ENCODE measurements at places on chromosomes 13 and 19.
A peak's percentile ranks its signal among the peaks of the same experiment; 100 is the strongest.

DNA sequence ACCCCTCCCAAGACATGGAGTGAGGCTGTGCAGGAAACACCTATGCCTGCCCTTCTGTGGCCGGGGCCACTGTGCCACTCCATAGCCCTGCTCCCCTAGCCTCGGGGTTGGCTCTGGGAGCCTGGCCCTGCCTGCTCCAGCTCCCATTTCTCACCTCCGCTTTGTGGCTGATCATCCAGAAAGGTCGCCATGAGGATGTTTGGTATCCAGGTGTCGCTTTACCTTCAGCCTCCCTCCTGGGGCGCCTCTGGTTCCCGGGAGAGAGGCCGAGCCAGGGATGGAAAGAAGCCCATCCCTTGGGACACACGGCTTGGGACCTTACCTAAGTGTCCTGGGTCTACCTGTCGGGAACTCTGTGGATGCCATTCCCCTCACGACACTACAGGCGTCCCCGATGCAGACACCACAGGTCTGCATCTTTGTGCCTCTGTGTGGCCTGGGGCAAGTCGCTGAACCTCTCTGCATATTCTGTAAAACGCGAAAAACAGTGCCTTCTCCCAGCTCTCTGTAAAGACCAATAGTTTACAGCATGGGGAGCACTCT lies 3.4 kb upstream of the MCF2L start:
- DNase-seq = no peak
- H3K4me1 ChIP-seq = no peaks in the 10 kb centered on the region
- no peak overlapping the region for H3K4me3 ChIP-seq
- no peaks in the 10 kb centered on the region for H3K36me3 ChIP-seq
- H3K27me3 ChIP-seq = peaks cover 22% of the 10 kb centered on the region

DNA sequence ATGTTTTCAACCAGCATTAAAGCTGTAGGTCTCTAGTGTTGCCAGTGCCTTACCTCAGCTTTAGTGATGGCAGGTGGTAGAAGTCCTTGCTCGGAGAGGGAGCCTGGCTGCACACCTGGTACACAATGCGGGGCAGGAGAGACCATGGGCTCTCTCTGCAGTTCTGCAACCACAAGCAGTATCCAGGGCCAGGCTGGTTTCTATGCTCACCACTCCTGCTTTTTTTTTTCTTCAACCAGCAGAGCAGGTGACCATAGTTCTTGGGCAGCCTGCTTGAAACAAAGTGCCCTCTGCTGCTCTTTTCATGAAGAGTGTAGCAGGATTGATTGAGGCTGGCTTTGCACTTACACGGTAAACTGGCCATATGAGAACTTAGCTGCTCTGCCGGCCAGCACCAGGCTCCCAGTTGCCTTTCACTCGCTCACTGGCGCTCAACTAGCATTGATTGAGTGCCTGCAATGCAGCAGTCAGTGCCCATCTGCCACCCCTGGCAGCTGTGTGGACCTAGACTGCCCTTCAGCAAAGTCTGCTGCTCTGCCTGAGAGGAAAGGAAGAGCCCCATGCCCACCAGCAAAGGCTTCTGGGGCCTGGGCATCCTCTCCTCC lies 4.4 kb upstream of the CHAMP1 start:
- peaks cover 16% of the 10 kb centered on the region for H3K36me3 ChIP-seq
- H3K4me3 ChIP-seq = no peak overlapping the region
- H3K27me3 ChIP-seq = no peaks in the 10 kb centered on the region
- H3K27ac ChIP-seq = no peak overlapping the region
- H3K4me1 ChIP-seq = peaks cover 2% of the 10 kb centered on the region
- no peak for DNase-seq

GRCh38 chr19:8473648-8474476 lies 28.6 kb downstream of the PRAM1 start:
- peaks cover 56% of the 10 kb centered on the region for H3K4me1 ChIP-seq
- no peak overlapping the region for H3K27ac ChIP-seq

DNA sequence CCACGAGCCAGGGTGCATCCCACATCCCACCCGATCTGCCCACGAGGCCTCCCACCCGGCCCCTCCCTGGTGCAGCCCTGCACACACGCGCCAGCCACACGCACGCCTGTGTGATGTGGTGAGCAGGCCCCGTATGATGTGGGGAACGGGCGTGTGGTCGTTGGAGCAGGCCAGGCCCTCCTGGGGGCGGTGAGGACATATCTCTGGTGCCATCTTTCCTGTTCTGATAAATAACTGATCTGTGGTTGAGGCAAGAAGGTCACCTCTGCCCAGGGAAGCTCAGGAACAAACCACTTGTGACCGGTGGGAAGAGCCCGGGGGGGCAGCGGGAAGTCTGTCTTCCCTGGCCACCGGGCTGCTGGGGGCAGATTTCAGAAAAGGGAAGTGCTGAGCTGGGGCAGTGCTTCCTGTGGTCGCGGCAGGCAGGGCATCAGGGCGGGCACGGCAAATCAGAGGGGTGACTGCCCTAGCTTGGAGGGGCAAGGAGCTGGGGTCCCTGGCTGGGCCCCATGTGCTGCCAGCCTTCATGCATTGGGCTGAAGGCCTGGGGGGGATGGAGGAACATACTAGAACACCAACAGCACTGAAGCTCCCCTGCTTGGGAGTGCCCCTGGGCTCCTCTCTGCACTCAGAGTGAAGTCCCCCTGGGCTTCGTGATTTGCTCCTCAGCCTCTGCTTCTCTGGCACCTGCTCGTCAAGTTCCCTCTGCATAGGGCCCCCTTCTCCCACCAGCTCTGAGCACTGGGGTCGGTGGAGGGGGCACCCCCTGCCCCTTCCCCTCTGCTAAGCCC lies 35.2 kb upstream of the SLC7A10 start:
- DNase-seq = peak; percentile 46
- no peaks in the 10 kb centered on the region for H3K4me1 ChIP-seq
- no peaks in the 10 kb centered on the region for H3K27me3 ChIP-seq
- H3K4me3 ChIP-seq = no peak overlapping the region
- no peaks in the 10 kb centered on the region for H3K36me3 ChIP-seq
- no peak overlapping the region for H3K27ac ChIP-seq

GRCh38 chr13:91353494-91353893 lies 6.0 kb downstream of the MIR17HG start:
- H3K36me3 ChIP-seq = peaks cover 13% of the 10 kb centered on the region
- no peak overlapping the region for H3K27ac ChIP-seq

GRCh38 chr13:113622791-113623490 lies 35.1 kb downstream of the ATP4B start:
- peaks cover 5% of the 10 kb centered on the region for H3K36me3 ChIP-seq
- no peaks in the 10 kb centered on the region for H3K27me3 ChIP-seq
- DNase-seq = no peak
- no peak overlapping the region for H3K27ac ChIP-seq
- no peaks in the 10 kb centered on the region for H3K4me1 ChIP-seq
- no peak overlapping the region for H3K4me3 ChIP-seq

DNA sequence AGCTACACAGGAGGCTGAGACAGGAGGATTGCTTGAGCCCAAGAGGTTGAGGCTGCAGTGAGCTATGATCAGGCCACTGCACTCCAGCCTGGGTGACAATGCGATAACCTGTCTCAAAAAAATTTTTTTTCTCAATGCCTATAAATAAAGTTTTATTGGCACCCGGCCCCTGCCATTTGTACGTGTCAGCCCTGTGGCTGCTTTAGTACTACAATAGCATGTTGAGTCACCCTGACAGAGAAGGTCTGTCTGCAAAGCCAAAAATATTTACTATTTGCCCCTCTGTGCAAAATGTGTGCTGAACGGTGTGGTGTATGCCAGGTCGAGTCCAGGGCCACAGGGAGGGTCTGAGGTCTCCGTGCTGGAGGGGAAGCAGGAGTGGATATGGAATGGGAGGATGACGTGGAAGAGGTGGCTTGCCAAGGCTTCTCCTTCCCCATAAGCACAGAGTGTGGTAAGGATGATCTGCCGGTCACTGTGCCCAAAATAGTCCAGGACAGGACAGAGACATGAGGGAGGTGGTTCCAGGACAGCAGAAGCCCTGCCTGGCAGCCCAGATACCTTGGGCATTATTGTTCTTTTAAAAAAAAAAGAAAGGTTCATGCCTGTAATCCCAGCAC lies 10.0 kb downstream of the NMRK2 start:
- H3K36me3 ChIP-seq = no peaks in the 10 kb centered on the region
- H3K4me3 ChIP-seq = no peak overlapping the region
- no peak for DNase-seq
- no peaks in the 10 kb centered on the region for H3K27me3 ChIP-seq
- H3K27ac ChIP-seq = no peak overlapping the region

DNA sequence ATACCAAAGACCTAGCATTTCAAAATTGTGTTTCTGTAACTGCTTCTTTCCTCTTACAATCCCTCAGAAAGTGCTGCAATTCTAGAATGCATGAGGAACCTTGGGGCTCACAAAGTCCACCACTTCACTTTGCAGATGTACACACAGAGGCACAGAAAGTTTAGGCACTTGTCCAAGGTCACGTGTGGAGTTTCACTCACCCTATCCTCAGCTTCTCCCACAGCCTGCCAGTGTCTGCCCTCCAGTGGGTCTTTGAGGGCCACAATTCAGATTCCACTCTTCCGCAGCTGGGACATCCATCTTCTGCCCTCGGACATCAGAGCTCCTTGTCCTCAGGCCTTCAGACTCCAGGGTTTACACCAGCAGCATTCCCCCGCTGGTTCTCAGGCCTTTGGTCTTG lies 210.5 kb upstream of the SERP2 start:
- no peak overlapping the region for H3K4me3 ChIP-seq
- no peaks in the 10 kb centered on the region for H3K36me3 ChIP-seq
- no peaks in the 10 kb centered on the region for H3K4me1 ChIP-seq
- DNase-seq = no peak
- H3K27me3 ChIP-seq = no peaks in the 10 kb centered on the region
- H3K27ac ChIP-seq = no peak overlapping the region

GRCh38 chr19:6811906-6812305 lies 39.4 kb downstream of the VAV1 start:
- H3K27ac ChIP-seq = no peak overlapping the region
- H3K4me3 ChIP-seq = no peak overlapping the region
- H3K36me3 ChIP-seq = no peaks in the 10 kb centered on the region
- no peaks in the 10 kb centered on the region for H3K4me1 ChIP-seq
- H3K27me3 ChIP-seq = no peaks in the 10 kb centered on the region
- DNase-seq = no peak

DNA sequence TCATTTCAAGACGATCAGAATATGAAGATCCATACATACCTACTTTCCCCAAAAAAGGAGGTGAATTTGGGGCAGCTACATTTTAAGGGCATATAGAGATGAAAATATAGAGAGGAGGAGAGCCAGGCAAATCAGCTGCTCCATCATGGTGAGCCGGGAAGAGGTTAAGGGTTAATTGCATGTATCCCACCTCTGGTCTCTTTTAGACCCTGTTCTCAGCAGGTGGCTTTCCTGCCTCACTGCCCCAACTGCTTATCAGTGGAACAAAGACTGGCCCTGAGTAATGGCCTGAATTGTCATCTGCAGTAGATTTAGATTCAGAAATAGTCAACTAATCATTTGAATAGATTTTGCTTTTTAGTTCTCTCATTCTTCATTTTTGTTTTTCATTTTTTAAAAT lies 206.6 kb downstream of the SPRY2 start:
- no peak overlapping the region for H3K27ac ChIP-seq
- H3K4me1 ChIP-seq = peaks cover 18% of the 10 kb centered on the region
- H3K36me3 ChIP-seq = no peaks in the 10 kb centered on the region
- no peaks in the 10 kb centered on the region for H3K27me3 ChIP-seq

- H3K36me3 ChIP-seq = no peaks in the 10 kb centered on the region
- no peak overlapping the region for H3K4me3 ChIP-seq
- H3K4me1 ChIP-seq = no peaks in the 10 kb centered on the region
- H3K27ac ChIP-seq = no peak overlapping the region
- no peaks in the 10 kb centered on the region for H3K27me3 ChIP-seq
- DNase-seq = no peak
Measured at GRCh38 chr13:32443111-32443510, 15.2 kb upstream of the N4BP2L1 start.

DNA sequence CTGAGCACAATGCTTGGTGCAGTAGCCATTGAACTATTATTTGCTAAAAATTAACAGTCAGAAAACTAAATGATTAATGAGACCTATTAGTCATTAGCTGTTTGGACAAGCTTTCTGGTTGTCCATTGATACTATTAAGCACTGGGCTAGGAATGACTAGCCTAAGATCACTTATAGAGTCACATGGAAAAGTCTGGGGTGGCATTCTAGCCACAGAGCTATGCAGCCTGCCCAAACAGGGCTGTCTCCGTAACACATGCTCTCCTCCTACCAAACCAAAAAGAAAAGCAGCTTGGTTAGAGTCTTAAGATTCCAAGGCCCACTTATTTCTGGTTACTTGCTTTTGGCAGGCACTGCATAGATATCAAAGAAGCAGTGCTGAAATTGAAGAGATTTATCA lies 193.5 kb upstream of the NBEA start:
- no peak for DNase-seq
- no peak overlapping the region for H3K4me3 ChIP-seq
- H3K27me3 ChIP-seq = no peaks in the 10 kb centered on the region
- H3K27ac ChIP-seq = no peak overlapping the region
- H3K36me3 ChIP-seq = no peaks in the 10 kb centered on the region

DNA sequence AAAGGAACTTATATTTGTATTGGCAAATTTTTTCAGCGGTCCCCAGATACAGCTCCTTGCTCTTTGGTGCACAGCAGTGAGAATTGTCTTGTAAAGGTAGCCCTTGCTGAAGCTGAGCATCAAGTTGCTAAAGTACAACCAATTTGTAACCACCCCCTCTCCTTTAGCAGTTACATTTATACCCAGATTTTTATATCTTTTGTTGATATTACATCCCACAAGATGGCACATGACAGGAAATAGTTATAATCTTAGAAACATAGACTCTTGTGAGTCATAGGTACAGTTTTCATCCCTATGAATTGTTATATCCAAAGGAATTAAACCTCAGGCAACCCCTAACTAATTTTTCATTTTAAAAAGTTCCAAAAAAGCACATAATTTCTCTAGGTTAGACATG lies 523.0 kb upstream of the SLITRK1 start:
- H3K27me3 ChIP-seq = no peaks in the 10 kb centered on the region
- no peak overlapping the region for H3K27ac ChIP-seq
- H3K4me3 ChIP-seq = no peak overlapping the region
- no peaks in the 10 kb centered on the region for H3K36me3 ChIP-seq
- DNase-seq = no peak

- H3K27ac ChIP-seq = no peak overlapping the region
- no peak overlapping the region for H3K4me3 ChIP-seq
- no peaks in the 10 kb centered on the region for H3K4me1 ChIP-seq
Measured at GRCh38 chr13:50626101-50626547, 217.4 kb downstream of the DLEU7 start.

- no peak overlapping the region for H3K4me3 ChIP-seq
- no peaks in the 10 kb centered on the region for H3K36me3 ChIP-seq
- no peak for DNase-seq
- no peaks in the 10 kb centered on the region for H3K27me3 ChIP-seq
Measured at GRCh38 chr13:54573186-54573585, 1544.6 kb downstream of the OLFM4 start.

- H3K4me1 ChIP-seq = no peaks in the 10 kb centered on the region
- peaks cover 6% of the 10 kb centered on the region for H3K27me3 ChIP-seq
- no peak for DNase-seq
- no peaks in the 10 kb centered on the region for H3K36me3 ChIP-seq
Measured at GRCh38 chr13:28339419-28339818, 155.5 kb downstream of the FLT1 start.

Data from adrenal gland (tissue), 19 donors.